ENCODE measurements at places on chromosomes 13 and 19.

- DNase-seq, result no peak
Measured at GRCh38 chr13:44814836-44815235, 174.4 kb downstream of the NUFIP1 start.

DNA sequence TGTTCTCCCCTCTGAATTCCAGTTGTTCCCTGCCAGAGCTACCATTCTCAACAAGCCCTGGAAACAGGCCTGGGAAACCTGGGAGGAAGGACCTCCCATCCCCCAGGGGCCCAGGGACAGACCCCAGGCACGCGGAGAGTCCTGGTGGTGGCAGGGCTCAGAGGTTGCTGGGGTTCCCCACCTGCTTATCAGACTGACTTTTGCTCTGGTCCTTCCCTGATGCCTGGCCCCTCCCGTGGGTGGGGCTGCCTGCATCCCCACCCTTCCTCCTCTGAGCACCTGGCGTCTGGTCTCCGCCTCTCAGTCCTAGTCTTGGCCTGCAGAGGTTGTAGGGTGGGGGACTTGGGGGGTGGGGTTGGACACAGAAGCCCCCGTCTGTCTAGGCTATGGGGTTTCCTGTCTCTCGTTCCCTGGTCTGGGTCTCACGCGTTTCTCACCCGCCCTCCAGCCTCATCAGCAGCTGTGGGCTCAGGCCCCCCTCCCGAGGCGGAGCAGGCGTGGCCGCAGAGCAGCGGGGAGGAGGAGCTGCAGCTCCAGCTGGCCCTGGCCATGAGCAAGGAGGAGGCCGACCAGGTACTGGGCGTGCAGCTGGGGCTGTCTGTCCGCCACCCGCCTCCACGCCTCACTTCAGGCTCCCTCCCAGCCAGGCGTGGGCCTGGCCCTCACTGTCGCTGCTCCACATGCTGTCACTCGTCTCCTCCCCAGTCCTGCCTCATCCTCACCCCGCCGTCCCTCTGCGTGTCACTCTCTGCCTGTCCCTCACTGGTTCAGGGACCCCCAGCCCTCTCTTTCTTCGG is 13.6 kb downstream of the EPN1 start:
- no peak for DNase-seq

DNA sequence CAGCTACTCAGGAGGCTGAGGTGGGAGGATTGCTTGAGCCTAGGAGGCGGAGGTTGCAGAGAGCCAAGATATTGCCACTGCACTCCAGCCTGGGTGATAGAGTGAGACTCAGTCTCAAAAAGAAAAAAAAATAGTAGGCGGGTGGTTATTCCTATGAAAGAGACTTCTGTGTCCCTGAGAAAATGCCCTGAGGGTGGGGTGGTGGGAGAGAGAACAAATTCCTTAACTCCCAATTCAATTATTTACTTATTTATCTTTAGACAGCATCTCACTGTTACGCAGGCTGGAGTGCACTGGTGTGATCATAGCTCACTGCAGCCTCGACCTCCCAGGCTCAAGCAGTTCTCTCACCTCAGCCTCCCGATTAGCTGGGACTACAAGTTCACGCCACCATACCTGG is 10.3 kb upstream of the EEF2 start:
- no peak for DNase-seq

- no peak for DNase-seq
Measured at GRCh38 chr19:16435999-16436650, 35.6 kb downstream of the EPS15L1 start.

GRCh38 chr13:76719955-76720354 is 166.2 kb downstream of the KCTD12 start:
- DNase-seq, result no peak

DNA sequence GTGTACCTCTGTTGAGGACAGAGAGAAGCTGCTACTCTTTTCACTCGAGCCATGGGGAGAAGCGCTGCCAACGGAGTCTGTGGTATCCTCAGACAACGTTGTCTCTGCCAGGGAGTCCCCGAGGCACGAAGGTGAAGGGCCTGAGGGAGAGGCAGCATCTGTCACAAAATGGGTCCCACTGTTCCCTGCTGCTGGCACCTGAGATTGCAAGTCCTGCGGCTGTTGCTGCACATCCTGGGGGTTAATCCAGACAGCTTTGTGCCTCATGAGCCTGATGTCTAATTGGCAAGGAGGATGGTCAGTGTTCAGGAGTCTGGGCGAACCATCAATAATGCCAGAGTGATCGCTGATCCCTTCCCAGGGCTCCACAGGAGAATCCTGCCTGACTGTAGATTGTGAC is 15.0 kb downstream of the RUBCNL start:
- no peak for DNase-seq

DNA sequence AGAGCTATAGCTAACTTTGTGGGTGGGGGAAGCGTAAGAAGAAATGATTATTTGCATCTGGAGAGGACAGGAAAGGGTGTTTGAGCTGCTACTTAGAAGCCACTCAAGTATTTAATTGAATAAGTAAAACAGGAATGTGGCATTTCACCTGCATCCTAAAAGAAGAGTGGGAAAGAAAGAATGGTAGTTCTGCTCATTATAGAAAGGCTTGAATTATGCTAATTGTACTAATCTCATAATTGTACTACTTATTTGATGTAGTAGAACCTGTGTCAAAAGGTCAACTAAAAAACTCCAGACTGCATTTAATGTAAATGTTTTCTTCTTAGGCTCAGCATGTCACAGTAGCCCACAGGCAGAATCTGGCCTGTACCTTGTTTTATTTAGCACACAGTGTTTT is 113.6 kb downstream of the RNF17 start:
- DNase-seq, result no peak

DNA sequence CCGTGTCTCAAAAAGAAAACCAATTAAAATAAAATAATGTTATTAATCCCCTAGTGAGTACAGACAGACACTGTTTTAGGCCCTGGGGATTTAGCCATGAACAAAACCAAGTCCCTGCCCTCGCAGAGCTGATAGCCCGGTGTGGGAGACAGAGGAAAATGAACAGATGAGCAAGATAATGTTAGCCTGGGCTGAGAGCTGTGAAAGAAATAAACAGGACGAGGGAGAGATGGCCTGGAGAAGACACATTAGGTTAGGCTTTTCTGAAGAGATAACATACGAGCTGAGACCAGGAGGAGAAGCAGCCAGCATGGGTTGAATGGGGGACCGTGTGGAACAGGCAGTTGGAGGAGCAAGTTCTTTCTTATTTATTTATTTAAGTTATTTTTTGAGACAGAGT is 9.0 kb downstream of the RELB start:
- no peak for DNase-seq

DNA sequence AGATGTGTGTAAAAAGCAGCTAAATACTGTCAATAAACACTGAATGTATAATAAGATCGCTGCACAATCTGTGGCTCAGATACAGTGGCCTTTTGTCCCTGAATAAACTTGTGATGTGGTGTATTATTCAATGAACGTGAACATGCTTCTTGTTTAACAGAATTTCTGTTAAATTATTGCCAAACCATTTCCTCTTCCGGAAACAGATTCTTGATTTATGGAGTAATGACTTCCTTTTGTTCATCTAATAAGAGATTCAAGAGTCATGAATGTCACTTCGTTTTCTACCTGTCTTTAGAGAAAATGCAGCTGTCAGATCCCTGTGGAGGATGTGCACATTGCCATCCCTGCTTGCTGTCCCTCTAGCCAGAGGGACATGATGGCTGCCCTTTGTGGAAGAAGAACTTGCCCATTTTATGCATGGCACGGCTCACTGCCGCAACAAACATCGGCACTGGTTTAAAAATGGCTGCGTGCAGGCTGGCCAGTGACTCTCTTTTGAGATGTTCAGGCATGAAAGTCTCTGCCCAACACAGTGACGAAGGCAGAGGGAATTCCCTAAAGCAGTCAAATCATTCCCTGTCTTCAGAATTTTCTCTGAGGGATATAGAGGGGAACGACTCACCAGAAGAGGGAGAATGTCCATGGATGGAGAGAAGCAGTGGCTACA is 3.1 kb upstream of the TNFSF13B start:
- DNase-seq, result no peak

GRCh38 chr13:36875961-36876360 is 44.1 kb downstream of the SMAD9 start:
- no peak for DNase-seq

- DNase-seq, result no peak
Measured at GRCh38 chr13:89726690-89727435, 1620.6 kb upstream of the MIR17HG start.

DNA sequence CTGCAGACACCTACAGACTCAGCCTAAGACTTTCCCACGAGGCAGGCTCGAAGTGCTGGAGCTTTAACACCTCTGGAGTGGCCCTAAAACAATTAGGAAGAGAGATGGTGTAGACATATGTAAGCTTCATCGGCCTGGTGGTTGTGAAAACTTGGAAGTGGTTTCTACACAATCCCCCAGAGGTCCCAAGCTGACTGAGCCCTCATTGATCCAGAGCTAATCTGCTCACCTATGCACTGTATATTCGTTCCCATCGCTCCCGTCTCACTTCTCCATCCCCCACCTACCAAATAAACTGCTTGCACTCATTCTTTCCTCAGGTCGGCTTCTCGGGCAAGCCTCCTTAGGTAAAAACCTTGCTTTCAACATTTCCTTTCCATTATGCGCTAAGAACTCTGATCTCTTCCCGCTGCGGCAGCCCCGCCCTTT is 767 bp upstream of the ZNF793 start:
- no peak for DNase-seq

DNA sequence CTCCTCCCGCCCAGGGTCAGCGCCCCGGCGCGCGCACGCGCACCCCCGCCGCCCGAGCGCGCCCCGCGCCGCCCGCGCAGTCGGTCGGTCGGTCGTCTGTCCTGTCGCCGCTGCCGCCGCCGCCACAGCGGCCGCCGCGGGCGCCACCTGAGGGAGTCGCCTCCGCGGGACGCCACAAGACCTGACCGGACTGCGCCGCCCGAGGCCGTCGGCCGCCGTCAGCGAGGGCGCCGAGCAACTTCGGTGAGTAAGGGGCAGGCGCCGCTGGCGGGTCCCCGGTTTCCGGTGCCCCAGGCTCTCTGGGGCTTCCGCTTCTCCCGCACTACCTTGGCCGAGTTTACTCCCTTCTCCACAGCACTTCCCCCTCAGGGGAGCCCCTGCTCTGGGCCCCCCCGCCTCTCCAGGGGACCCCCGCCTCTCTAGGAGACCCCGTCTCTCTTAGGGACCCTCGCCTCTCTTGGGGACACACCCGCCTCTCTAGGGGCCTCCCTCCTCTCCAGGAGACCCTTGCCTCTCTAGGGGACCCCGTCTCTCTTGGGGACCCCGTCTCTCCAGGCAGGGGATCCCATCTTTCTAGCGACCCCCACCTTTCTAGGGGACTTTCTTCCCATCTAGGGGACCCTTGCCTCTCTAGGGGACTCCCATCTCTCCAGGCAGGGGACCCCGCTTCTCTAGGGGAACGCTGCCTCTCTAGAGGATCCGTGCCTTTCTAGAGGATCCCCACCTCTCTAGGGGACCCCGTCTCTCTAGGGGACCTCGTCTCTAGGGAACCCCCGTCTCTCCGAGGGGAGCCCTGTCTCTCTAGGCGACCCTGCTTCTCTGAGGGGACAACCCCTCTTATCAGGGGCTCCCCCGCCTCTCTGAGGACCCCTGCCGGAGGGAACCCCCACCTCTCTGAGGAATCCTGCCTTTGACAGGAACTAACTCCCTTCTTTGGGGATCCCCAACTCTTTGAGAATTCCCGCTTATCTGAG is 19.3 kb upstream of the GATAD2A start:
- no peak for DNase-seq

DNA sequence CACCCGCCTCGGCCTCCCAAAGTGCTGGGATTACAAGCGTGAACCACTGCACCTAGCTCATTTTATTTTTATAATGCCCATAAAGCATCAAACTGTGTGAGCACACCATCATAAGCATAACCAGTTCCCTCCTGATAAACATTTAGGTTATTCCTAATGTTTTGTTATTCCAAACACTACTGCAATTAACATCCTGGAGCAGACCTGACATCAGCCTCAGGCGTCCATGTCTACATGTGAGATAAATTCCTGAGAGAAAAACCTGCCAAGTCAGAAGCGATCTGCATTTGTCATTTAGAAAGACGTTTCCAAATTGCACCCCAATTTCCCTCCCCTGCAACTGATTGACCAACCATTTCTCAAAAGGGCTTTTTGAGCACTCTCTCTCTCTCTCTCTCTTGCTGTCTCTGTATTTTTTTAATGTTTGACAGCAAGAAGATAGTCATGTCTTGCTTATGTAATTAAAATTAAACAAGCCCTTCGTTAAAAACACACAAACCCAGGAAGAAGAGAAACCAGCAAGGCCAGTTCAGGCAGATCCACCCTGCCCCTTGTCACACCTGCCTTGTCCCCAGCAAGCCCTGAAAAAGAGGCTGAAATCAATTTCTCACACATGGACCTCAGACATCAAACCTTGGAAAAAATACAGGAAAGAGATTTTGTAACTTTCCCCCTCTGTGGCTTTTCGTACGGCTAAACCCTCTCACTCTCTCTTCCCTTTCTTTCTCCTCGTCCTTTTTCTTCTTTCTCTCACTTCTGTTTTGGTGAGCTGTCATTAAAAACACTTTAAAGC is 9.9 kb downstream of the LYPD3 start:
- no peak for DNase-seq

DNA sequence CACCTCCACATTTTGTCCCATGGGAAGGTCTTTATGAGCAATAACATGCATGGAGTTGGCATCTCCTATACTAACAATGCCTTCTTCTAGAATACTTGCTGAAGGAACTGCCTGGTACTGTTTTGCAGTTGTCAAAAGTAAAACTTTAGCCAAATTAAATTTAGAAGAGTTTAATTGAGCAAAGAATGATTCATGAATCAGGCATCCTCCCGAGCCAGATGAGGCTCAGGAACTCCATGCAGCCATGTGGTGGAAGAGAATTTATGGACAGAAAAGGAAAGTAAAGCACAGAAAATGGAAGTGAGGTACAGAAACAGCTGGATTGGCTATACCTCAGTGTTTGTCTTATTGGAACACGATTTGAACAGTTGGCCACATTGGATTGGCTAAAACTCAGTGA is 1081.9 kb downstream of the SLITRK1 start:
- no peak for DNase-seq

GRCh38 chr19:5126498-5127223 is 157.7 kb downstream of the KDM4B start:
- no peak for DNase-seq

DNA sequence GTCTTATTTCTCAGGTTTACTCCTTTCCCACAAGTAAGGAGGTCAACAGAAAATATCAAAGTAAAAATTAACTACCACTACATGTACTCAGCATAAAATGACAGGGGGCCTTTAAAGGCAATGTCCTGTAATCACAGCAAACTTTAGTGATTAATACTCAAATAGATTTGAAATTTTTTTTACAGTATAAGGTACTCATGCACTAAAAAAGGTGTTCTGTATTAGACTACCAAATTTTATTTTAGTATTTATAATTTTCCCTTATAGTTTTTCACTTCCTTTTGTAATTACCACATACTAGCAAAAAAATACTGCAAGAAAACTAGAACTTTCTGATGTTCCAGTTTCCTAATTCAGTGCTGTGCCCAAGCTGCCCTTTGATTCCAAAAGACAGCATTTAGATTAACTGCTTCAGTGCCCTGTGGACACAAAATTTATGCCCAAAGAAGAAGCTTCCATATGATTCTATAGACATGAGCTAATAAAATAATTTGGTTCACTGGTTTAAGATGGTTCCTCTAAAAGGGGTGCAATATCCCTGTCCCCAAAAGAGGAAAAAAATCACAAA is 70.6 kb downstream of the KLF12 start:
- DNase-seq, result no peak

GRCh38 chr19:12656899-12657571 is 9.5 kb downstream of the MAN2B1 start:
- no peak for DNase-seq
